Stimulated activated CD4-positive, alpha-beta T cell treated with anti-CD3 and anti-CD28 coated beads, Interleukin-1b, Interleukin-23, amount 100 ng/mL, for 4 hours (primary cell): ENCODE measurements at places on chromosomes 13 and 19.

GRCh38 chr19:43372462-43372861 lies 19.0 kb downstream of the CD177 start:
- DNase-seq, result no peak

GRCh38 chr13:52399046-52399445 lies 6.9 kb downstream of the THSD1 start:
- DNase-seq, result no peak

DNA sequence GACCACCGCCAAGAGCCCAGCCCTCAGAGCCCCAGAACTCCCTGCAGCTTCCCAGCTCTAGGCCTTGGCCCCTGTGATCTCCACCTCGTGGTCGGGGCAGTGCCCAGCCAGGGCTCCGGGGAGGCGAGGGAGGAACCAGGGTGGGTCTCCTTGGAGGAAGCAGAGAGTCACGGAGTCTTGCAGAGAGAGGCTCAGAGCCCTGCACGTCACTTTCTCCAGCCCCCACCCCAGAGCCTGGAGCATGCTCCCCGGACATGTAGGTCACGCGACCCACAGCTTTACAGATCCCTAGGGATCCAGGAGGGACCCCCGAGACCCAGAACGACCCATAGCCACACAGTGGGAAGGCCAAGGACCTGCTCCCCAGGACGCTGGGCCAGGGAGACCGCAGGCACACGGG lies 11.9 kb downstream of the GADD45B start:
- no peak for DNase-seq

GRCh38 chr13:51822106-51822815 lies 18.3 kb upstream of the DHRS12 start:
- no peak for DNase-seq

DNA sequence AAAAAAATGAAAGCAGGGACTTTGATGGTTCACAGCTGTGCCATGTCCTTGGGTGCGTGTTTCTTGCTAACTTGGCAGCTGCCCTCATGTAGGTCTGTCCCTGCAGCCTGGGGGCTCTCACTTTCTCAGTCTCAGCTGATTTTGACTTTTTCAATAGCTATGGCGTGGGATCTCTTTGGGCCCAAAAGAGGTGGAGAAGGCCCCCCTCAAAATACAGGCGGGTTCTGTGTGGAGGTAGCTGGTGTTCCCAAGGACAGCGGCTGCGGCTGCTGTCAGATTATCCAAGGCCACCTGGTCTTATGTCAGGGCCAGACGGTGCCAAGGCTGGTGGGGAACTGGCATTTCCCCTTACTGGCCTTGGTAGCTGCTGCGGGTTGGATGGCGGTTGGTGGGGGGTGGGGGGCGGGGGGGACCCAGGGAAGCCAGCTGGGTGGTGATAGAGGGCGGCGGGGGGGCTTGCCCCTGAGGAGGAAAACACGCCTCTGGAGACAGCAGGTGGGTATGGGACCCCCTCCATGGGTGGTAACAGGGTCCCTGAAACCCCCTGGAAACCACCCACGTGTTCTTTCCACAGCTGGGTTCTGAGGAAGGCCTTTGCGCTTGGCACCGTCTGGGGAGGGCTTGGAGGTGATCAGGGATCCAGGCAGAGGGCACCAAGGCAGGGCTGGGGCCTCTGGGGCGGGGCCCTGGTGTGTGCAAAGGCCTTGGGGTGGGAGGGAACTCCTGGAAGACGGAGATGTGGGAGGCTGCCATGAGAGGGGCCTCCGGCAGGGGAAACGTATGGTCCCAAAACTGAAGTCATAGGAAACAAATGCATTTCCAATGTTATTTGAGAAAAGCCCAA lies 4.1 kb downstream of the TIMM13 start:
- no peak for DNase-seq

- DNase-seq, result no peak
These were observed 26.2 kb downstream of the MBD3L2B start for GRCh38 chr19:6995054-6995453.

GRCh38 chr13:42753697-42754096 lies 27.7 kb upstream of the FAM216B start:
- no peak for DNase-seq

- no peak for DNase-seq
These were observed 1.4 kb downstream of the PLPP2 start for GRCh38 chr19:289651-290371.

GRCh38 chr19:49475995-49476880 lies 2.2 kb downstream of the FLT3LG start:
- peak; percentile 68 for DNase-seq

- no peak for DNase-seq
These were observed 23.5 kb downstream of the TFDP1 start for GRCh38 chr13:113607889-113608635.

DNA sequence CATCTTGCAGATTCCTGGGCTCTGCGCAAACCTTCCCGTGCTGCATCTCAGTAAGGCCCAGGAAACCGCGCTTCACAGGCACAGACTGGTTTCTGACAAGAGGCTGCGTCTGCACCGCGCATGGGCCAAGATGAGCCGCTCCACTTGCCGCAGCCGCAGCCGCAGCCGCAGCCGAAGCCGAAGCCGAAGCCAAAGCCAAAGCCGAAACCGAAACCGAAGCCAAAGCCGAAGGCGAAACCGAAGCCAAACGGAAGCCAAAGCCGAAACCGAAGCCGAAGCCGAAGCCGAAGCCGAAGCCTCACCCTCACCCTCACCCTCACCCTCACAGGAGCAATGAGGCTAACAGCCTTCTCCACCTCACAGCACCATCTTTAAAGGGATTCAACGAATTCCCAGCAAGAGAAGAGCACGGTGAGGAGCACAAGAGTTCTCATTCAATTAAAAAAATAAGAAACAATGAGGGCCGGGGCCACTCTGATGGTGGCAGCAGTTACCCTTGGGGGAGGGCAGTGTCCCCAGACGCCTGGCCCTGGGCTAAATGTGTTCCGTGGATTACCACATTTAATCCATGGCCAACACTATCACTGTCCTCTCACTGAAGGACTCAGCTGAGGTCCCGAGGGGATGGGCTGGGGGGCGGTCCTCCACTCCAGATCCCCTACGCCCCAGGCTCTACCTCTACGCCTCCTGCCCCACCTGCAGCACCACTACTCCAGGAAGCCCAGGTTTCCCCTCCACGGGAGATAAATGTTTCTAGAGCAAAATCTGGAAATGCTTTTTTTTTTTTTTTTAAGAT lies 29.1 kb downstream of the ZNF787 start:
- no peak for DNase-seq

- DNase-seq, result no peak
These were observed 4.1 kb downstream of the NDUFA3 start for GRCh38 chr19:54106716-54107115.

DNA sequence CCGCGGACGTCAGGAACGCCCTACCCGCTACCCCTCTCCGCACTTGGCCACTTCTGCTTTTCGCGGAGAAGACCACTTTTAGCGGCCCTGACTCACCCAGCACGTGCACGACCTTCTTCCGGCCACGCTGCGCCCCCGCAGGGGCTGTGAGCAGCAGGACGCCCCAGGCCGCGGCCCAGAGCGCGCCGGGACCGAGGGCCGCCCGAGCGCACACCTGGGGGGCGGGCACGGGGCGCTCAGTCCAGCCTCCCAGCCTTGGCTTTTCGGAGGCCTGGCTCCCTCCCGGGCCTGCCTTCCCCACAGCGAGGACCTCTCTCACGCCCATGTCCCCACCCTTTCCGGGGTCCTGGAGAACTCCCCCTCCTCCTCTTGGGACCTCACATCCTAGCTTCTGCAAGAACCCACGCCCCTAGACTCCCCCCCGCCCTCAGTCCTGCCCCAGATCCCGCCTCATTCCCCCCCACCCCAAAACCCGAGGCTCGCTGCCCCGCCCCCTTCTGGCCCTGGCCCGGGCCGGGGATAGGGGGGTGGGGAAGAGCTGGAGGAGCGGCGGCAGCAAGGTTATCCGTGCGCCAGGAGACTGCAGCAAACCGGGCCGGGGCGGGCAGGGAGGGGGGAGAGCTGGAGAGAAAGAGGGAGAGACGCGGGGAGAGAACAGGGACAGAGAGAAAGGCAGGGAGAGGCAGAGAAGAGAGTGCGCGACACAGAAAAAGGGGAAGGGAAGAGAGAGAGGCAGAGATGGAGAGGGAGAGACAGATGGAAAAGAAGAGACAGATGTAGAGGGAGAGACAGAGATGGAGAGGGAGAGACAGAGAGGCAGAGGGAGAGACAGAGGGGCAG lies 11.5 kb downstream of the TM6SF2 start:
- DNase-seq, result no peak

DNA sequence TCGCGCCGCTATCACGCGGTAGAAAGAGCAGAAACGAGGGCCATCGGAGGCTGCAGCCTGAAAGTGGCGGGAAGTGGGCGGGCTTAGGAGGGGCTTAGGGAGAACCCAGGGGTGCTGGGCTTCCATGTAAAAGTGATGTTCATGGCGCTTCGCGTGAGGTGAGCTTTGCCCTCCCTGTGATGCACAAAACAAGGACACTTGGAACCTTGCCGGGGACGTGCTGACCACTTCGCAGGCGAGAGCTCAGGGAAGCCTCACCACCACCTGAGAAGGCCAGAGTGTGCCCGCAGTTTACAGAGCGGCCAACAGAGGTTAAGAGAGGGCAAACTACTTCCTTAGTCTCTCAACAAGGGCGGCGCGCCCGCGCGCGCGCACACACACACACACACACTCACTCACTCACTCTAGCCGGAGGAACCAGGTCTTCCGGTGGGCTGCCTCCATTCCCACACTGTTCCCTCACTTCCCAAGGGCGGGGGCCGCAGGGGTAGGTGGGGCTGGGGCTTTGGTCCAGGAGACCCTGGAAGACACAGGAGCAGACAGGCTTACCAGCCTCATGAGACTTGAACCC lies 651 bp downstream of the GAPDHS start:
- DNase-seq, result no peak

- peak; percentile 82 for DNase-seq
These were observed 7.9 kb upstream of the CDC16 start for GRCh38 chr13:114226699-114227323.

GRCh38 chr13:63190742-63191141 lies 1775.1 kb upstream of the PCDH20 start:
- no peak for DNase-seq

DNA sequence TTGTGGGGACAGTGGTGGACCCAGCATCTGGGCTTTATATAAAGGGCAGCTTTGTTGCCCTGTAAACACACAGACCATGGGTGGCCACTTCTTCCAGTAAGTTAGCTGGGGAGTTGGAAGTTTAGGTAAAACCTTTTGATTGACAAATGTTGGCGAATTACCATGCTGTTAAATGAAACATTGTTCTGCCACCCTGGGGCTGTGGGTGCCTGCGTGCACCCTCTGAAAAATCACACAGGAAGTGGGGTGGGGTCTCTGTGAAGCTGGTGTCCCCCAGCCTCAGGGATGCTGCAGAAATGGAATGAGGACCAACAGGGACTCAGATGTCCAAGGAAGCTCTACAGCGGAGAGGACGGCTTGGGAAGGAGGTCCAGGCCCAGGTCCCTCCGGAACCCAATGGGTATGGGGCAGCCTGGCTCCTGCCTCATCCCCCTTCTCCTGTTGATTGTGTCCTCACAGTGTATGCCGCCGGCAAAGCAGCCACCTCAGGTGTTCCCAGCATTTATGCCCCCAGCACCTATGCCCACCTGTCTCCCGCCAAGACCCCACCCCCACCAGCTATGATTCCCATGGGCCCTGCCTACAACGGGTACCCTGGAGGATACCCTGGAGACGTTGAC lies 2.8 kb upstream of the USF2 start:
- no peak for DNase-seq

DNA sequence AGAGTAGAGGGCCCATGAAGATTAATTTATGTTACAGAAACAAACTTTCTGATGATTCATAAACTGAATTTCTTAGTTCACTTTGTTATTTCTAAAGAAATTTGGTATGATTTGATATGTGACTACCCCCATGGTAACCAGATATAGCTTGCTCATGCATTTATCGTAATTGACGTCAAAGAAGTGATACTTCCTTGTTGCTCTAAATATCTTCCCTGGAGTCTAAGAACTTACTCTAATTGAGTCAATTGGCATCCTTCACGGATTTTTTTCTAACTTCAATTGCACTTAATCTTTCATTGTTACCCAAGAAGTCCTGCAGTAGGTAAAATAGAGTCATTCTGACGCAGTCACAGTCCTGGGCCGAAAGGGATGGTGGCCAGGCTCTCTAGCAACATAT lies 240.9 kb downstream of the GPC5 start:
- no peak for DNase-seq

GRCh38 chr13:109256866-109257760 lies 529.3 kb downstream of the IRS2 start:
- no peak for DNase-seq

- no peak for DNase-seq
These were observed 77.7 kb downstream of the LRRC63 start for GRCh38 chr13:46289260-46289955.

- DNase-seq, result no peak
These were observed 18.7 kb downstream of the ACTN4 start for GRCh38 chr19:38665950-38666662.

DNA sequence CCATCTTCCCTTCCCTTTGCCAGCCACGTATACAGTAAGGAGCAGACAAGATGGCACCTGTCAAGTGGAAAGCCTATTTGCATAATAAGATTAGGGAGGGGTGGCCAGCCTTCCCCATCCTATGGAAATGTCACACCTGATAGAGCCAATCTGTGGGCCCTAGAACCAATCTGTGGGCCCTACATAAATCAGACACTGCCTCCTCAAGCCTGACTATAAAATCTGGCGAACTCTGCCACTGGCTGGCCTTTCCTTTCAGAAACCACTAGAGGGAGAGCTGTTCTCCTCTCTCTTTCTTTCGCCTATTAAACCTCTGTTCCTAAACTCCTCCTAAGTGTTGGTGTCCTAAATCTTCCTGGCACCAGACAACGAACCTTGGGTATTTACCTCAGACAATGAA lies 231.5 kb upstream of the KLHL1 start:
- no peak for DNase-seq

DNA sequence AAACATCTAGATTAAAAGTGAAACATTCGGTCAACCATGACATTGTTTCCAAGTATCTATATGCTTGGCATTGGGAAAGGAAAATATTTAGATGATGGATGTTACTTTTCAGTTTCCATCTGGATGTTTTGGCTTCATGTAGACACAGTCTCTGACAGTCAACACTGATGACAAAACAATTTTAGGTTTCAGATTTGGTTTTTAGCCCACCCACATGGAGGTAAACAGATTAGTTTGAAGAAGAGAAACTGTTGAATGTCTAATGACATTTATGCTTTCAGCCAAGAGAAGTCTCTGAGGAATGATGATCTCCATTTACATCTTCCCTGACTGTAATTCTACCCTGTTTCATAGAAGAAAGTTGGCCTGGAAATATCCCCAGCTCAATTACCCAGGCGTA lies 379.1 kb downstream of the SLITRK6 start:
- no peak for DNase-seq

GRCh38 chr13:50209631-50210030 lies 194.4 kb downstream of the KCNRG start:
- DNase-seq, result no peak

DNA sequence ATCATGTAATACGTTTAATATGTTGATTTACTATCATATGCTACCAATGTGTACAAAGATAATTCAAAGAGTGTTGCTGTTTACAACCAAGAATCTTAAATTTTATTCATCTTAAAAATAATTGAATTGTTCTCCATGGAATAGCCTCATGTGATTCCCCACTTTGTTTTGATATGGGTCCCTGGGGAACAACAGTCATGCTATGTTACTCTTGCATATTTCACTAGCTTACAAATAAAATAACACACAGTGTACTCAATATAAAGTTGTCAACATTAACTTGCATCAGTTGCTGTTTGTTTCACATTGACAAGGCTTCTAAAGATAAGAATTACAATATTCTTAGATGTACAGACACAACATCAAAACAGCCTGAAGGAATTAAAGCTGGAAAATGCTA lies 2.3 kb downstream of the ENOX1 start:
- DNase-seq, result no peak
